LHCN-M2 (cell line): ENCODE measurements at places on chromosomes 5 and 9. TPM values are rescaled to one million over a fixed set of nuclear protein-coding genes. Genes with fewer than 3 reads are reported as not detected.

GRCh38 chr5:159021901-159022556 is 77.7 kb downstream of the EBF1 start:
- peak; percentile 68 for DNase-seq

The PROB1 gene
- total RNA-seq: 6.0 and 6.2 TPM in 2 replicates

The CARTPT gene
- not detected in 2 replicates for total RNA-seq

GRCh38 chr5:131067636-131068035 is 97.4 kb downstream of the HINT1 start:
- no peak for DNase-seq

DNA sequence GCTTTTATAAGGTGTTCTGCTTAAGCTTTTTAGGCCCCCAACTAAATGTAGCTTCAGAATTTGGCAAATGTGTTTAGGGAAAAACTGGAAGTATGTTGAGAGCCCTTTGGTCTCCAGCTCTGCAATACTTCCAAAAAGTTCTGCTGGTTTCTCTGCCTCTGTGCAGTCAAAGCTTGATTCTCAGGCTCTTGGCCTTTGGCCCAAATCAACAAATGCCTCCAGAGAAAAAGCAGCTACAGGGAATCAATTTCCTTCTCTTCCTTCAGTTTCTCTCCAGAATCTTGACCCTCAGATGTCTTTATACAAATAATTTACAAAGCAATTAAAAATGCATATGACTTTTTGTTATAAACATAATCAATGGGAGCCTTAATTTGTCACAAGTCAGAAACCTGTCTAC is 235.7 kb downstream of the COMMD10 start:
- DNase-seq: no peak

GRCh38 chr5:110644357-110644756 is 82.1 kb downstream of the TMEM232 start:
- DNase-seq: no peak

GRCh38 chr5:102927007-102927406 is 171.9 kb downstream of the PAM start:
- DNase-seq: no peak

DNA sequence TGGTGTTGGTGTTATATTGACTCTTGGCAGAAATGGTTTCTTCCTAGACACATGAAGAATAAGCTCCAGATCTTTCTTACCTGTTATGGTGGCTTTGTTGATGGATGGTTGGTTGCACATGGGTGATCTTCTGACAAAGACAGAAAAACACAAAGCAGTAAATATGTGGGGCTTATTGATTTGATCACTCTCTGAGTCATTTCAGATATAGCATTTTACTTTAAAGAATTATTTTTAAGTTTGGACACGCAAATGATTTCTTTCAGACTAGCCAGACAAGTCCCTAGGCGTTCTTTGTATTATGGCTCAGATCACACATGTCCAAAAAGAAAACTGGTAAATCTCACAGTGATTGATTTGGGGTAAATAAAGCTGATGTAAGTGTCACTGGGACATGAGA is 597.6 kb downstream of the RAB3C start:
- DNase-seq: no peak

The IER5L gene
- 10.7 and 12.5 TPM in 2 replicates for total RNA-seq

The TMEM174 gene
- total RNA-seq: not detected in 2 replicates

DNA sequence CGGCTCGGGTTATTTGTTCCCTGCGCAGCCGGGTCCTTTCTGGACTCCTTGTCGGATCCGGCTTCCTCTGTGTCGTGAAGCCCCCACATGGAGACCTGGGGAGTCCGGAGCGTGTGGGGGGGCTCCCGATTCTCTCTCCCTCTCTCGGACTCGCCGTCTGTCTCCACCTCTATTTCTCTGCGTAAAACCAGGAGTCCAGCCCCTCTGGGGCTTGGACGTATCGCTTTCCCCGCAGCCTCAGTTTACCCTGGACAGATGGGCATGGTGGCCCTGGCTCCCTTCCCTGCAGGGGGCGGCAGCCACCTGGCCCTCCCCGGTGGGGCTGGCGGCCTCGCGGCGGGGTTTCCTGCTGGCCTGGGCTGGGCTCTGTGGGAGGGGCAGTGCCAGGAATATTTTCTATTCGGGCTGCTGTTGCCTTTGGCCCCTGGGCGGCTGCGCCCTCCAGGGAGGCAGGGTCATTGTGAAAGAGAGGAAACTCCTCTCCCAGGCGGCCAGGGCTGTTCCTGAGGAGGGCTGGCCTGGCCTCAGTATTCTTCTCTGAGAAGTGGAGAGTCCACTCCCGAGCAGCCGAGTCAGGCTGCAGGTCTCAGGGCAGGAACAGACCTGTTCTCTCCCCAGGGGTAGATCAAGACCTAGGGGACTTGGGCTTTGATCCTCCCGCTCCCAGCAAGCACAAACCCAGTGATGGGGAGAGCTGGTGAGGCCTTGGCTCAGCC is 665 bp downstream of the ASS1 start:
- DNase-seq: no peak

The ECM2 gene
- 0.38 and 0.92 TPM in 2 replicates for total RNA-seq

- no peak for DNase-seq
Measured at GRCh38 chr5:127774221-127774620, 71.0 kb downstream of the CCDC192 start.

DNA sequence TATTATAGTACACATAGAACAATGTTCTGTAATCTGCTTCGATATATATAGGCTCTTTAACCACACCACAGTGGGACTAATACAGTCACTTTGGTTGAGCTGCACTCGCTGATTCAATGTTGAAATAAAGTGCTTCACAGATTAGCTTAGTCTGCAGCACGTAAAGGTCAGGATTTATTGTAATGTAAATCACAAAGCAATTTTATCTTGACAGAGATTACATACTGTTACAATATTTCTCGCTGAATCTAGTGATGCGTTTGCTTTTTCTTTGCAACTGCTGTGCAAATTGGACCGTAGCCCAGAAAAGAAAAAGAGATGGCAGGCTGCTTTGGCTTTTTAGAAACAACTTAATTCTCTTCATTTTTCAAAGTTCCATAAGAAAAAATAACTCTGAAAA is 52.9 kb downstream of the CETN3 start:
- DNase-seq: no peak

DNA sequence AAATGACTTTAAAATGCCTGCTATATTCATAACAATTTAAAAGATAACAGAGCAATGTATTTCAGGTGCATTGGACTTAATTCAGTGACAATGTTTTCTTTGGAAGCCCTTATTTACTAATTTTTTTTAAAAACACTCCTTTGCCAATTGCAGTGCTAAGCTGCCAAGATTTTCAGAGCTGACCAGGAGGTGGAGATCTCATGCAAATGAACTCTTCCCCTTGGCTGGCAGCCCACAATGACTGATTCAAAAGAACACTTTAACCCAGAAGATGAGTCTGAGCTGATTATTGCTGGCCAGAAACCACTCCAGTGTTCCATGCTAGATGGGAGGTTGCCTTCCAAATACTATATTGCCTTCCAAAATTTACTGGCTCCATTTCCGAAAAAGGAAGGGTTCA is 128.3 kb upstream of the CCNH start:
- peak; percentile 58 for DNase-seq

GRCh38 chr5:176365351-176366231 is at the start of gene ARL10:
ARL10 (plus strand) TSS chr5:176365487; CDS start chr5:176365564, 77 bp downstream.
- DNase-seq: peak; percentile 68

DNA sequence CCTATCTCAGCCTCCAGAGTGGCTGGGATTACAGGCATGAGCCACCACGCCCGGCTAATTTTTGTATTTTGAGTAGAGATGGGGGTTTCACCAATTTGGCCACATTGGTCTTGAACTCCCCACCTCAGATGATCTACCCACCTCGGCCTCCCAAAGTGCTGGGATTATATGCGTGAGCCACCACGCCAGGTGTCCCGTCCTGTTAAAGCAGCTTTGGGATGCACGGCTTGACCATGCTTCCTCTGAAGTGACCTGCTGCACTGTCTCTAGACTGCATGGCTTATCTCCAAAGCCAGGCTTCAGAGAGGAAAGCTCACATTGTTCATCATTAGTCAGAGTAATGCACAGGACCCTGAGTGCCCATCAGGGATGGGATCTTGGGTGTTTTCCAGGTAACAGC is 45.4 kb downstream of the SEMA4D start:
- DNase-seq: no peak

DNA sequence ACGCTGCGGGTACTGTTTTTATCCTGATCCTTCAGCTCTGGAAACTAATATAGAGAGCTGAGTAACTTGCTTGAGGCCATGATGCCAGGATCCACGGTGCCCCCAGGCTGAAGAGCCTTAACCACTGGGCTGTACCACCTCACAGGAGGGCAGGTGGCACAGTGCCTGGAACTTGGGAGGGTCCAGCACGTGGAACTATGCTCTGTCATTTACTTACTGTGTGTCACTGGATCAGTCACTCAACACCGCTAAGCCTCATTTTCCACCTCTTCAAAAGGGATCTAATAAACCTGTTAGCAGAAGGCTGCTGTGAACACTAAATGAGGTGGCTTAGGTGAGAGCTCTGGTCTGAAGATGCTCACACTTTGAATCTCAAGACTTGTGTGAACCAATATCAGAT is 29.6 kb downstream of the KCNIP1 start:
- DNase-seq: no peak

DNA sequence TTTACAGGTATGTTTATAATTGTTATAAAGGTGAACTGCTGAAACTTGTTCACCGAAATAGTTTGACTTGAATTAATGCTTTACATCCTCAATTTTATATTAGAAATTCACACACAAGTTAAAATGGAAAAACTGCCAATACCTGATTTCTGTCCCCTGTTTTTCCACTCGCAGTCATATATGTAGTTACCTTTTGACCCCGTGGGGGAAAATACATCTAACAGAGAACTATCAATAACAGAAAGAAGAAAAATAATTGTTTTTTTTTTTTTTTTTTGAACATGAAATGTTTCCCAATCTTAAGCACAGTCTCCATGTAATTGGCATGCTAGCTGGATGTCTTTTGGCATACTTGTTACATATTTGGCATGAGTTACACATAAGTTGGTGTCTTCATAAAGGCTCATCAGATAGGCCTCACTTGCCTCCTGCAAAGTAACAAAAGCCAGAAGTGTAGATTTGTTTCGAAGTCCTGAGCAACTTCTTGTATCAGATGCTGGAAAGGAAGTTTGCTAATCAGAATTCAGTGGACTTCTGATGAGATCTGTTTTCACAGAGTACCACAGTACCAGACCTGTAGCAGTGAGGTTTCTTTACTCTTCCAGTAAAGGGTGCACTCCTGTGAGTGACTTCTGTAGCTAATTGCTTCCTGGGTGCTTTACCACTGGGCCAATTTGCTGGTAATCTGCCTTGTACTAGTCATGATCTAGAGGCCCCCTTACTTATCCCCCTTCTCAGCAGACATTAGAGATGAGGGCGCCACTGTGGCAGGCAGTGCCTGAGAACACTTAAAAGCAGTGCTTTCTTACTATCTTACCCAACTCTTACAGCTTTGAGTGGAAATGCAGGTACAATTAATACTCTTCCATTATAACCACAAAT is 36.2 kb upstream of the CXXC5 start:
- DNase-seq: no peak

DNA sequence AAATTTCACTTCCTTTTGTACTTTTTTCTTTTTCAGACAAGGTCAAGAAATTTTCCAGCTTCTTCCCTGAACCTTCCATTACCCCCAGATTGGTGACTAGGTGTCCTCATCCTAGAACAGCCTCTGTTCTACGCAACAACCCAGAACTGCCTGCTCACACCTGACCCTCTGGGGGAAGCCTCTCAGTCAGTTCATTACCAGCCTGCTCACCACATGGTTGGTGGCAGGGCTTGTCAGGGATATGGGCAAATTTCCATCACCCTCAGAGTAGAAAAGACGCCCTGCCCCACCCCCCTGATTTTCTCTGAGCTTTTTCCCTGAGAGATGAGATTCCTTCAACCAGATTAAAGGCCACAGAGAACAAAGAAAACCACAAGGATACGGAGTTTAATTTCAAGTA is 5.3 kb upstream of the CFAP95 start:
- no peak for DNase-seq

DNA sequence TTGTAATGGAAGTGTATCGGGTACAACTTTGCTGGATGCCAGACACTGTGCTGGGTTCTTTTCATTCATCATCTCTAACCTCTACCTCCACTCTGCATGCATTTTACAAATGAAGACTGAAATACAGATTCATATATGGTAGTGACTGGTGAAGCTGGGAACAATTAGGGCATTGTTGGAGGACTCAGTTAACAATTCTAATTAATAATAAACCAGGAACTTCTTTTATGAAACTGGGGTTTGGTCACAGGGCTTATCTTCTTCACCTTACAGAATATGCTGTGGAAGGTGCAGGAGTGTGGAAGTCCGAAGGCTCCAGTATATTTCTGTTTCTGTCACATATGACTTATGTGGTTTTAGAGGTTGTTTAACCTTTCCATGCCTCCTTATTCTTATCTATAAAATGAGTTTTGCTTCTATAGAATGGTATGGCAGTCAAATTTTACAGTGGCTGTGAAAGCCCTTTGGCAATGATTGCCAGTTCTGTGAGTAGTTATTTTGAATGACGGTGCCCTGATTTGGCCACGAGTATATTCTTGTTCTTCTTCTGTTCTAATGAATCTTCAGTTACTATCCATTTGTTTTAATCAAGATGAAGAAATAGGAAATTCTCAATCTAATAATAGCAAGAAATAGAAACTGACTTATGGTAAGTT is 284.7 kb downstream of the GABRB2 start:
- no peak for DNase-seq

DNA sequence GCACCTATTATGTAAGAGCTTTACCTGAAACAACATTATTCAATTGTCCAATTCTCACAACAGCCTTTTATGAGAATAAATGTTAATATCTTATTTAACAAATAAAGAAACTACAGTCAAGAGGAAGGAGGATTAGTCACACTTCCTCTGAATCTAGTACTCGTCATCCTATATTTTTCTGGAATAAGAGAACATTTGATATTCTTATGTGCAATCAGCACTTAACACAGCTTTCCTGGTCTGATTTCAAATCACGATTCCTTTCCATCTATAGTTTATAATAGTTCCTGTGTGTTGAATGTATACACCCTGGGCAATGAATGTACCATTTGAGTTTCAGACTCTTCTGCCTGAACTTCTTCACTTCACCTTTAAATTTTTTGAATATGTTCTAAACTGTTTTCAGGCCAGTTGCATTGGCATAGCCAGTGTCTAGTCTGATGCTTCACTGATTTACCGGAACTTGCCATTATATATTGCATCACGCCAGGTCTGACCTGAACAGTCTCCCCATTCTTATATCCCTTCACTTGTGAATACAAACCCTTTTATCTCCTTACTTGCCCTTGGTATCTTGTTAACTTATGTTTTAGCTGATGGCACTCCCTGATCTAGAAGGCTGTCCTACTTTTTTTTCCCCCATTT is 698.3 kb downstream of the MAT2B start:
- peak; percentile 29 for DNase-seq
